ENCODE measurements at places on chromosomes 7 and 10. TPM values are rescaled to one million over a fixed set of nuclear protein-coding genes. Genes with fewer than 3 reads are reported as not detected.

GNB2 gene
- total RNA-seq, result 274 TPM

ECHDC3 gene
- 1.9 TPM for total RNA-seq

ANKRD2 gene
- 0.36 TPM for total RNA-seq

CPA1 gene
- not detected for total RNA-seq

DNA sequence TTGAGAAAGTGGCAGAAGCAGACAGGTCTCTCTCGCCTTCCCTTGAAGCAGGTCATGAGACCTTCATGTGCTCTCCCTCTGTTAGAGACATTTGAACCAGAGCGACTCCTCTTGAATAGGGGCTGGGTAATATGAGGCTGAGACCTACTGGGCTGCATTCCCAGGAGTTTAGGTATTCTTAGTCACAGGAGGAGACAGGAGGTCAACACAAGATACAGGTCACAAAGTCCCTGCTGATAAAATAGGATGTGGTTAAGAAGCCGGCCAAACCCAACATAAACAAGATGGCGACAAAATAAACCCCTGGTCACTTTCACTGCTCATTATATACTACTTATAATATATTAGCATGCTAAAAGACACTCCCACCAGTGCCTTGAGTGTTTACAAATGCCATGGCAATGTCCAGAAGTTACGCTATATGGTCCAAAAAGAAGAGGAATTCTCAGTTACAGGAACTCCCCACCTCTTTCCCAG, 43.5 kb upstream of the MSRB2 start:
- DNase-seq, result no peak

- DNase-seq, result no peak
Measured at GRCh38 chr7:39379416-39379815, 186.8 kb upstream of the YAE1 start.

- DNase-seq, result no peak
Measured at GRCh38 chr10:6999232-6999925, 411.5 kb downstream of the SFMBT2 start.

DNA sequence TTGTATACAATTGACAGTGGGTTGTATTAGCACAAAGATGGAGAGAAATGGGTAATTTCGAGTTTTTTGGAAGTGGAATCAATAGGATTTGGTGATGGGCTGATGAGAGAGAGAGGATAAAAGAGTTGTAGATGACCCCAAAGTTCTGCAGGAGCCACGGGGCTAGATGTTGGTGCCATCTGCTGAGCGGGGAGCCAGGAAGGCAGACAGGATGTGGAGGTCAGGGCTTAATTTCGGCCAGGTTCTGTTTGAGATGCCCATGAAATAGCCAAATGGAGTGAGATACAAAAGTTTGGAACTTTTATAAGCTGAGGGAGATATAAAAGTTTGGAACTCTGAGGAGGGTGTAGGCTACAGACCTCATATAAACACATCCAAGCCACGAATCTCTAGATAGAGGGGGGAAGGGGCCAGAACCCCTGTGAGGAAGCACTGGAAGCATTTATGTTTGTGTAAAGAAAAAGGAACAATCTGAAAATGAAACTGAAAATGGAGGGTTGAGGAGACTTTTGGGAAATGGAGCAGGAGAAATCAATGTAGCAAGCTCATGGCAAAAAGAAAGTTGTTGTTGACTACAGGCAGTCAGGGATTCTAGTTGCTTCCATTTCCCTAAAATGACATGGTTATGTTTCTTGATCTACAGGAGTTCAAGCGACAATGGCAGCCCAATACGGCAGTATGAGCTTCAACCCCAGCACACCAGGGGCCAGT, 2.2 kb downstream of the GIMAP4 start:
- DNase-seq, result no peak

- DNase-seq, result peak; percentile 41
Measured at GRCh38 chr10:24849051-24849450, 103.4 kb downstream of the PRTFDC1 start.

DNA sequence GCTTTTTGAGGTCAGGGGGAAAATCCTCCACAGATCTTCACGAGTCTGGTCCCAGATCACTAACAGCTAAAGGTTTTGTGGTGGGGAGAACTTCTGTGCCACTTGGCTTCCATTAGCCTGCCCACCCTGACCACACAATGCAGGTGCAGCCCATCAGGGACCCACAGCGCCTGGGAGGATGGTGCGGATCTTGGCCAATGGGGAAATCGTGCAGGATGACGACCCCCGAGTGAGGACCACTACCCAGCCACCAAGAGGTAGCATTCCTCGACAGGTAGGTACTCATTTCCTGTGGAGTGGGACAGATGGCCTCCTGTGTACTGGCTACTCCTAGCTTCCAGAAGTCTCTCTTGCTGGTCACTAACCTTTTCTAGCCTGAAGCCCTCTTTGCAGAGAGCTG, 1.5 kb downstream of the FAM241B start:
- no peak for DNase-seq

DNA sequence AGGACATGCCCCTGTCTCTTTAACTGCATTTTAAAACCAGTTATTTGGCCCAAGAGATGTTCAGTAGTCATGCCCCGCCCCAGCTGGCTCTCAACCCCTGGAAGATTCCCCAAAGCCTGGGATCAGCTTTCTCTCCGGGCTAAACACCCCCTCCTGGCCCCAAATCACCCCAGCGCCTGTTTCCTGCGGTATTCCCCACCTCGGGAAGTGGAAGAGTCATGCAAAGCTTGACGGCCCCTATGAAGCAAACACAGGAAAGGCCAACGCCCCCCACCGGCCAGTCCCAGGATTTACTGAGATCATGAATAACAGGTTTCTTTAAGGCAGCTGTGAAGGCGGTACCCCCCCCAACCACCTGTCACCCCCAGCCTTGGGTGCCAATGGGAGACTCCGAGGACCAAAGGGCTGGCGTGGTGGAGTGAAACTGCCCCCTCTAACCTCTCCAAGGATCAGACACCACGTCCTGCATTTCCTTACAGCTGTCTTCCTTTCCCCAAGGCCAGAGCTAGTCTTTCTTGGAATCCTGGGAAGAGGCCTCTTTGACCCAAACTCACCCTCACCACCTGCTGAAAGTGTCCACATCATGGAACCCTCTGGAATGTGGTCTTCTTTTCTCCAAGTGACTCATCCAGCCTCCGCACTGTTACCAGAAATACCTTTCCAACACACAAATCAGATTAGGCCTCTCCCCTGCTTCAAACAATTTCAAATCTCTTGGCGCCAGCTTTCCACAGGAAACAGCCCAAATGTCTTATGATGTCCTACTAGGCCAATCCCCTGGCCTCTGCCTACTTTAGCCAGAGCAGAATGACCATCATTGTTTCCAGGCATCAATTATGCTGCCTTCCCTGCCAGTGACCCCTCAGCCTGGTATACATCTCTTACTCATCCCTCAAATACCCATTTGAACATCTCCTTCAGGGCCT, 301.5 kb downstream of the ZEB1 start:
- peak; percentile 91 for DNase-seq

GRCh38 chr7:70779321-70779720, 352.6 kb upstream of the GALNT17 start:
- DNase-seq, result no peak

DNA sequence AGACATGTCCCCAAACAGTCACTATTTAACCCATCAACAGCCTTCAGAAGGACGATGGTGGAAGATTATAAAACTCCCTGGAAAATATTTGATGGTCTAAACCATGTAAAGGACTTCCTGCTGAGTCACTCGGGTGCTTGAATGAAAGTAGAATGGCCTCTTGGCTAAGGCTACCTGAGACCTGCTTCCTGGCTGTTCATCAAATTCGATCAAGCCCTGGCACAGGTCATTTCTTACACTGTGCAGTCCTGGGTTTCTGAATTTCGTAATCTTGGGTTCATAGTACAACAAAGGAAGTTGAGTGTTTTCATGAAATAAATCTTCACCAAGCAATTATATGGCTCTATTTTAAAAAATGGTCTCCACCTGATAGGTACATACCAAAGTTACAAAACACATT, 260.3 kb upstream of the RNF32 start:
- no peak for DNase-seq

DNA sequence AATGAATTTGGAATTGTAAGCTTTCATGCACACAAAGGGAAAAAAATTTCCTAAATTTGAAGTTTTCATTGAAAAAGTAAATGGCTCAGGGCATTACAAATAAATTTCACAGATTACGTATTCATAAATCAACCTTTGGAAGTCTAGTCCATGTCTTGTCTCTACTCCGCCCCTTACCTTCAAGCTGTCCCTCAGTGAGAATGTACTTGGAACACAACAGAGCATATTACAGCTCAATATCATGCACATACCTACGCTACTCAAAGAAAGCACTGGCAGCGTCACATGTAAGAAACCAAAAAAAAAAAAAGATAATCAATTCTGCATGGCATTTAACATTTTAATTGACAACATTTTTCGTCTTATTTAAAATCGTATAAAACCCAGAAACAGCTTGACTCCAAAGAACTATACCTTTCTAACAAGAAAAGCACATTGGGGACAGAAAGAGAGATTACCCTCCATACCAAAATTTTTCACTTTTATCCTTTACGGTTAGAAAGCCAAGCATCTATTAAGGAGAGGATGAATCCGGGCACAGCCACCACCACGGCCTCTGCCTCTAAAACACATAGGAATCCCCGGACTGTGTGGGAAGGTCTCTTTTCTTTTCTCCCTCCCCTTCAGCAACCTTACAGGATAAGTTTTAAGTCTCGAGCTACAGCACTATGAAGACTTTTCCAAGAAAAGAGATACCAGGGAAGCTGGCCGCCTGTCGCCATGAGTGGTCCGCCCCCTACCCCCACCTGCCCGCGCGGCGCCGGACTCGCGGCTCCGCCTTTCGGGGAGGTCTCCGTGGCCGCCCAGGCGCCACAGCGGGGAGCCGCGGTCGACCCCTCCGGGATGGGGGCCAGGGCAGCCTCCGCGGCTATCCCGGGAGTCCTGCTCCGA, 1.1 kb downstream of the JMJD1C start:
- peak; percentile 32 for DNase-seq

DNA sequence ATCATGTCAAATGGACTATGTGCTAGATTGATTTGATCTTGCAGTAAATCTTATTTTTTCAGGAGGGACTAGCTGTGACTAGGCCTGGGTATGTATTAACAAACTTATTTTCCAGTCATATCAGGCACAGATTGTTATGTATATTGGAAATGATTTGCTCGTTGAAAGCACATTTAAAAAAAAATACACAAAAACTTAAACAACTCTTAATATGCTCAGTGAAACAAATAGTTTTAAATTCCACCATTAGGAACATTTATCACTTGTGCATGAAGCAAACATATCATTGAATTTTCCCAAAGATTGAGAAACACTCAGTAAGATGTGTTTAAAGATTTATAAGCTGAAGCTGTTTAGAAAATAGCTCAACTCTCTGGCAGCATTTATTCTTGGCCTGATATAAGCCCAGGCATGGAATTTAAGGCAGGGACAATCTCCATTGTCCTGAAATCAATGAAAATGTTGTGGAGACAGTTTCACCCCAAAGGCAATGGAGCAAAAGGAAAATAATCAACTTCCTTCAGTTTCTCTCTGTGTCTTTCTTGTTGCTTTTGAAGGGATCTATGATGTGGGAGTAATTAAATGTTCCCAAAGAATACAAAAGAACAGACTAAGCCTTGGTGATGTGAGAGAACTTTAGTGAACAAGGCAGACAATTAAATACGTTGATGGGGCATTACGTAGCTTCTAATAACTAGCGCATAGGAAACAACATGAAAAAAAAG, 250.3 kb downstream of the GPR37 start:
- DNase-seq, result no peak

GRCh38 chr10:80455461-80456349, 1.6 kb downstream of the TSPAN14 start:
- DNase-seq, result no peak

DNA sequence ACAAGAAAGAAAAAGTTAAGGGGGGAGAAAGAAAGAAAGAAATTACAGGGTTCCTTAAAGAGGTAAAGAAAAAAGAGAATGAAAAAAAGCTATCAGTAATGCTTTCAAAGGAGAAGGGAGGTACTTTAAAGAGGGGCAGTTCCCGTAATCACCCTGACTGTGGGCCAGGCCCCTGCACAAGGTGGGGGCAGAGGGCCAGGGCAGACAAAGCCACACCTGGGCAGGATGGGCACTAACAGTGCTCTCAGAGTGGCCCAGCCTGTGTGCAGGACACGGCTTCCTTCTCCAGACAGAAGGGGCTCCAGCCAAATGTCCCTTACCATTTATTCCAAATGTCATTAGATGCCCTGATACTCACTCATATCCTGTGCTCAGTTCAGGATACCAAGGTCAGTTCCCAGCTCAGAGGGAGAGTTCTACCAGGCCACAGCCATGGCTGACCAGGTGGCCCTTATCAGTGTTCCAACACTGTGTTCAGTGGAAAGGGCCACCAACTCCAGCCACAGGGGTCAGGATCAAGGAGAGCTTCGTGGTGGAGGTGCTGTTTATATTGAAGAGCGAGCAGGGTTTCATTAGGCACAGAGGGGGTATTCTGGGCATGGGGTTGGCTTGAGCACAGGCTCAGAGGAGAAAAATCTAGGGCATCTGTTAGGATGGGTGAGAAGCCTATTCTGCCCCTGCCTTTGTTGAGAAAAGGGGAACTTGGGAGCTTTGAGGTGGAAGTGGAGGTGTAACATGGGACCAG, 29.9 kb downstream of the DPCD start:
- no peak for DNase-seq

GRCh38 chr7:135428879-135429278, 81.0 kb downstream of the CNOT4 start:
- DNase-seq, result no peak

- no peak for DNase-seq
Measured at GRCh38 chr10:8238986-8239385, 184.5 kb downstream of the GATA3 start.

DNA sequence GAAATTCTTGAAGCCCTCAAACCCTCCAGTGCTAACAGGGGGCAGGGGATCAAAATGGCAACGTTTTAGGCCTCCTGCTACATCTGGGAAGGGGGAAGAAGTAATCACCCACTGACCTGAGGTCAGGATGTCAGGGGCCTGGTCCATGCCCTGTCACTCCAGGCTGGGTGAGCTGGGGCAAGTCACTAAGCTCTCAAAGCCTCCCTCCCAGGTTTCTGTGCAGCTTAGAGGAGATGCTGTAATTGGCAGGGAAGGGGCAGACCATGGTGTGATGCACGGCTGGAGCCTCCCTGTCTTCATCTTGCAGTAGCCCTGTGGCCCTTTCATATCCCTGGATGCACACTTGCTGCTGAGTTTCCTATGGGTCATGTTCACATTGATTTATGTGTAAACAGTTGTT, 27.2 kb downstream of the LEP start:
- no peak for DNase-seq

- no peak for DNase-seq
Measured at GRCh38 chr7:29345590-29345989, 151.0 kb downstream of the CHN2 start.

DNA sequence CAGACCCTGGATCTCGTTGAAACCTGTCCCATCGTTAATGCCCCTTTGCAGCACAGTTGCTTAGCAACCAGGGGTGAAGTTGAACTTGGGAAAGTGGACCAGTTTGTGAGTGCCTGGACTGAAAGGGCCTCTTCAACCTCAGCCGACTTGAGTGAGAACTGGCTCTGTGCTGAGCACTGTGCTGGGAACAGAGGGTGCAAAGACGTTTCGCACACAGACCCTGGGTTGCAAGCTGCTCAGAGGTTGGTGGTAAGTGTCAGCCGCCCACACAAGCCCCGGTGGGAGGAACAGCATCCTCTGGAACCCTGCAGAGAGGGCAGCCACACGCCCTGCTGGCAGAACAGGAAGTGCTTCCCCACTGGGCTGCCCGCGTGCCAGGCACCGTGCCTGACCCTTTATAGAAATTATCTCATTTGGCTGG, 89.2 kb downstream of the CARD11 start:
- DNase-seq, result no peak
